ENCODE measurements at places on chromosomes 16 and 17.

DNA sequence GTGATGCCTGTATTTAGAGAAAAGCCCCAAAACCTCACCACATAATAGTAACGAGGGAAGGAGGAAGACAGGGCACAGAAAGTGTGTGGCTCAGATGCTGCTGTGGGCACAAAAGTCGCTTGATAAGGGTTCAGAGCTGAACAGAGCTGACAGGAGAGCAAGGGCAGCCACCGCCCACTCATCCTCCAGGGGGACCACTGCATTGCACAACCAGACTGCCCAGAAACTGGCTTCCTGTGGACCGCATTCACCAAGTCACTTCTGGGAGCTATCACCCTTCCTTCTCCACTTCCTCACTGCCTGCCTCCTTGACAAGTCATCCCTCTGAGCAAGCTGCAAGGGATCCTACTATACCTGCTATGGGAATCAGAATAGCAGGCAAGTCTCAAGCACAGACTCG, 512.4 kb upstream of the CDH11 start:
- no peak for ATAC-seq

DNA sequence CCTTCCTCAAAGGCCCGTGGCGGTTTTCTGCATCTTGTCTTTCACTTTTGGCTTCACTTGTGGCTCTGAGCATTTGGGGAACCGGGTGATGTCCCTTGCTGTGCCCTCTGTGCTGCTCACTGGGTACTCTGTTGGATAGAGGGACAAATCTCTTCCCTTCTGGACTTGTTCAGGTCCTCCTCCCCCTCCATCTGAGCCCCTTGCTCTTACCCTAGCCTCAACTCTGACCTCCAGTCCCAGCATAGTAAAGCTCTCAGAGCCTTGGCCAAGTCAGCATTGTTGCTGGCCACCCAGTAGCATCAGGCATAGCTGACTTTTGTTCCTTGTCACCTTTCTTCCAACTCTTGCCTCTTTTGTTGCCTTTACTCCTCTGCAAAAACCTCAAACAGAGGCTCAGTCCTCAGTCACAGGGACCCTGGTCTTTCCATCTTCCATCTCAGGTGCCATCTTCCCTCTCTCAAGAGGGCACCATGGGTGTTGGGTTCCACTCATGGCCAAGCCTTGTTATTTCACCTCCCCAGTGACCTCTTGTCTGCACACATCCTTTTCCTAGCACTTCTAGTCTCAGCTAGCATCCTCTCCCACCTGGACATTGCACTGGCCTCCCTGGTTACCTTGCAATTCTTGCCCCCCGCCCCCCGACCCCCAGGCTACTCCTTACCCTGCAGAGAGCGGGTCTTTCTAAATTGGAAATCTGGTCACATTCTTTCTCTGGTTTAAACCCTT, 393 bp upstream of the PSMB10 start:
- ATAC-seq: no peak

GRCh38 chr16:66004699-66005098, 361.8 kb upstream of the CDH5 start:
- no peak for ATAC-seq

GRCh38 chr17:48678141-48678971, 44.0 kb downstream of the PRAC1 start:
- ATAC-seq: peak; percentile 62

DNA sequence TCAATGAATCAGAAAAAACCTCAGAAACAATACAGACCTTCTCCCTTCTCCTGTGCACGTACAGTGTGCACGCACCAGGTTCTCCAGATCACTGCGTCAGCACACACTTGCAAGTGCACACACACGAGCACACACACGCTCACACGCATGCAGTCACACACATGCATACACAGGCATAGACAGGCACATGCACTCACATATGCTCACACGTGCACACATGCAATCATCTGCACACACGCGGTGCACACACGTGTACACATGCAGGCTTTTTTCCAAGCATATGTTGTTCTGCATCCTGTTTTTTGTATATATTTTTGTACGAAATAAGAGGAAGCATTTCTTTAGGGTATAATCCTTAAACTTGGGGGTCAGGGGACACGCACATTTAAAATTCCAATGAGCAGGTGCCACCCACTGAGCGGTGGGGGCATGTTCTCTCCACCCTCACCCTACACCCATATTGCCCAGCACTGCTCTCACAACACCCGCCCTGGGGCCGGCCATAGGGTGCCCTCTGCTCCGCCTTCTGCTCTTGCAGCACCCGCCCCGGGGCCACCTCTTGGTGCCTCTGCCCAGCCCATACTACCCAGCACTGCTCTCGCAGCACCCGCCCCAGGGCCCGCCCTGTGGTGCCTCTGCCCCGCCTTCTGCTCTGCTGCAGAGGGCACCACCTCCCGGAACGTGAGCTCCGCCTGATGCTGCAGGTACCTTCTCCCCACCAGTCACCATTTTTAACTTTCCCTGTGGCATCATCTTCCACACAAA, 20.9 kb downstream of the KLHDC4 start:
- ATAC-seq: no peak

DNA sequence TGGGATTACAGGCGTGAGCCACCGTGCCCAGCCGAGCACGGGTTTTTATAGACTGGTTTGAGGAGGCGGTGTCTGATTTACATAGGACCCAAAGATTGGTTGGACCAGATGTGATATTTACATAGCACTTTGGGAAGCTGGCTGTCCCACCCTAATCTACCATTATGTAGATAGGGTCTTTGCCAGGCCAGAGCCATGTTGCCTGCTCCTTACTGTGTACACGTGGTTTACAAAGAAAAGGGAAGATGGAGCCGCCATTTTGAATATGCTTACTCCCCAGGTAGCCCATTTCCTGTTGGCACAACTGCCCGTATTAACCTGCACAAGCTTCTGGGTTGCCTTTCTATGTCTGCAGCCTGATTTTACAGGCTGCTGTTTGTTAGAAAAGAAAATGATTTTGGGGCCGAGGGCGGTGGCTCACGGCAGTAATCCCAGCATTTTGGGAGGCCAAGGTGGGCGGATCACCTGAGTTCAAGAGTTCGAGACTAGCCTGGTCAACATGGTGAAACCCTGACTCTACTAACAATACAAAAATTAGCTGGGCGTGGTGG, 89.9 kb upstream of the EEF2KMT start:
- no peak for ATAC-seq

GRCh38 chr17:8964801-8965393, 610 bp downstream of the PIK3R5 start:
- peak; percentile 22 for ATAC-seq

GRCh38 chr17:48996722-48997102, 473 bp upstream of the IGF2BP1 start:
- ATAC-seq: no peak

DNA sequence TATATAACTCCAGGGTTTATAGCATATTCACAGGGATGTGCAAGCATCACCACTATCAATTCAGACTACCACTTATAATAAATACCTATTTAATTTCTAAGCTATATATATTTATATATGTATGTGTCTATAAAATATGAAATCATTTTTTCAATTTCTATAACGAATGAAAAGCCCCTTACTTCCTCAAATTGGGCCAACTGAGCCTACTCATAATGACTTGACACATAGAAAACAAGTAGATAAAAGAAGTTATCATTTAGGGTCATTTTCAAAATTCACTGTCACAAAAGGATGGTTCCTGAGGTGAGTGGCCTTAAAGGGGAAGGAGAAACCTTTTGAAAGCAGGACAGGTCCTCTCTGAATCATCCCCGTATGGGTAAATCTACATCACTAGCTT, 114.1 kb downstream of the ADCY9 start:
- ATAC-seq: no peak

DNA sequence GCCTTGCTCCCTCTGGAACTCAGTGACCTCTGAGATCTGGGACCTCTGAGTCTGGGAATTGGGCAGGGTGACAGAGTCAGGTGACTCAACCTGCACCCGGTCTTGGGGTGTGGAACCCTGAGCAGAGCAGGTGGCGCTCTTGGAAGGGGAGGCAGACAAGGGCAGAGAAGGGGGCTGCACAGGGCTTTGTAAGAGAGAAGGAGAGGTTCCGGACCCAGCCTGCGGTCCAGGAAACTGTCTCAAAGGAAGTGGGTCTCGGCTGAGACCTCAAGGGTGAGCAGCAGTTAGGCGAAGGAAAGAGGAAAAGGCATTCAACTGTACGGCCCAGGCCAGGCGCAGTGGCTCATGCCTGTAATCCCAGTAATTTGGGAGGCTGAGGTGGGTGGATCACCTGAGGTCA, 10.0 kb upstream of the RIPOR1 start:
- ATAC-seq: no peak

GRCh38 chr16:88356727-88357199, 26.0 kb upstream of the ZNF469 start:
- no peak for ATAC-seq

GRCh38 chr17:57605675-57606105, 139.4 kb downstream of the CCDC182 start:
- no peak for ATAC-seq

- no peak for ATAC-seq
Measured at GRCh38 chr16:54369861-54370260, 83.3 kb upstream of the IRX3 start.

DNA sequence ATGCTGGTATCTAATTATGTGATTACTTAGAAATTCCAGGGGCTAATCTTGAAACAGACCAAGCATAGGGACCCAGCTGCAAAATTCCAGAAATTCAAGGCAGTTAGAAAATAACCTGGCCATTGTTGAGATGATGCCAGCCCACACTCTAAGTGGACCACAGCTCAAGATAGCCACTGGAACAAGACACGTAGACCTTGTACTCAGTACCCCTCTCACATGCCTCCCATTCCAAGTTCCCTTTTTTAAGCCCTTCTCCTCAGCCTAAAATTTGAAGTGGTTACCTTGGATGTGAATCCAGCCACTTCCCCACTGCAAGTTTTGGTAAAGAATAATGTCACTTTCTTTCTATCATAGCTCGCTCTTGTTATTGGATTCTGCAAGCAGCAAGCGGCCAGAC, 4.1 kb upstream of the ZNF19 start:
- ATAC-seq: no peak

GRCh38 chr17:75273977-75274708, 3.1 kb upstream of the MIF4GD start:
- ATAC-seq: no peak

DNA sequence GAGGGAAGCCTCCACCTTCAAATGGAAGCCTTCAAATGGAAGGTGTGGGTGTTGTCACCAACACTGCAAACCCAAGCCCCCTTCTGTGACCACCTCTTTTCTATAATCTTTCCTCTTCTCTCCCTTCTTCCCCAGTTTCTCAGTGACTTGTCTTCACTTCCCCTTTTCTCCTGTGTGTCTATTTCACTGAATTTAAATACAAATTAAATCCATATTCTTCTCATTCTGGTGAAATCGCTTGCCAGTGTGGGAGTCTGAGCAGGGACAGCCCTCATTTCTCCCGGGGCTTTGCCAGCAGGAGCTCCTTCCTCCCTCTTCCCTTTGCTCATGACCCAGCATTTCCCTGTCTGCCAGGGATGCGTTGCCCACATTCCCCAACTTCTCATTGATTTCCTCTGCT, 6.4 kb upstream of the ITGAX start:
- ATAC-seq: no peak

- ATAC-seq: no peak
Measured at GRCh38 chr16:2154533-2155090, 970 bp upstream of the TRAF7 start.

DNA sequence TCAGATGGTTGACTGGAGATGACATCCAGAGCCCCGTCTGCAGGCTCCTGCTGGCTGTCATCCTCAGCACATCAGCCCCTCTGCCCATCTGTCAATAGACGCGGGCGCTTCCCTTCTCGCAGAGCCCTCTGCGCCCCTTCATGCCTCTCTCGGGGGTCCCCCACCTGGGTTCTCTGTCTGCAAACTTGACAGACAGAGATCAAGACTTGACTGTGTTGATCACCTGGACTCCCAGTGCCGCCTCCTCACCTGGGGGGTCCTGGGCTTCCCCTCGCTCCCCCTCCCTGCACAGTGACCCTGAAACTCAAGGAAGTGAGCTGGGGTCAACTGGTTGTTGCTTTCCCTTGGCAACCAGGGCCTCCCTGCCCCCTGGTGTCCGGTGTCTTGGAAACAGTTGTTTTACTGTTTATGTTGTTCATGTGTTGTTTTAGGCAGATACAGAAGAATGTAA, 31.9 kb downstream of the RNF213 start:
- ATAC-seq: no peak

DNA sequence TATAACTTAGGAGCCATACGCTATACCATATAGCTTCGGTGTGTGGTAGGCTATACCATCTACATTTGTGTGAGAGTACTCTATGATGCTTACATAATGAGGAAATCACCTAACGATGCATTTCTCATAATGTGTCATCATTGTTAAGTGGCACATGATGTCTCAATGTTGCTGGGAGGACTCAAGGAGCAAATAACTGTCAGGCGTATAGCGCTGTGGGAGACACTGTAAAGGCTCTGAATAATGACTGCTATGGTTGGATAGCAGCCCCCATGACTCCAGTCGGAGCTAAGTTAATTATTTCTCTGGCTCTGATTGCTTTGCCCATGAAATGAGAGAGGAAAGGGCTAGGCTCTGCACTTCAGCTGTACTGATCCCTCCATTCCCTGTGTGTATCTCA, 197.2 kb downstream of the RGS9 start:
- no peak for ATAC-seq

GRCh38 chr17:77782201-77782600, 176.3 kb upstream of the TNRC6C start:
- no peak for ATAC-seq

DNA sequence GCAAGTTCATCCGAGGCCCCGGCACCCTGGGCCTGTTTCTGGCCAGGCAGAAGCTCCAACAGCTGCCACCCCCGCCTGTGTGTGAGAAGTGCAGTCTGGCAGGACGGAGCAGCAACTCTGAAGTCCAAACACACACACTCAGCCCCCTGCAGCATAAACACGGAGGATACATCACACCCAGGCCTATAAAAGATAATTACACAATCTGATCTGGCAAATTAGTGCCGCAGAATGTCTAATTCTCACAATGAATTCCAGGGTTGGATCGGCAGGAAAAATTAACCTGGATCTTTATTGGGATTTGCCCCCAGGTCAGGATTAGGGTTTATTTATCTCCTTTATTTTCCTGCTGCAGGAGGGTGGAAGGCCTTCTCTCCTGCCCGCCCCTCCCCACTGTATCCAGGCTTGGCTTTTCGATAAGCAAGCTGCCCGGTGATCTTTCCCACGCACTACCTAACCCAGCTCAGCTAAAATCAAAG, 311.4 kb downstream of the SOX9 start:
- no peak for ATAC-seq
